Breast epithelium (tissue), 4 donors: ENCODE measurements at places on chromosomes 3 and 15. TPM values are rescaled to one million over a fixed set of nuclear protein-coding genes. Genes with fewer than 3 reads are reported as not detected.

DNA sequence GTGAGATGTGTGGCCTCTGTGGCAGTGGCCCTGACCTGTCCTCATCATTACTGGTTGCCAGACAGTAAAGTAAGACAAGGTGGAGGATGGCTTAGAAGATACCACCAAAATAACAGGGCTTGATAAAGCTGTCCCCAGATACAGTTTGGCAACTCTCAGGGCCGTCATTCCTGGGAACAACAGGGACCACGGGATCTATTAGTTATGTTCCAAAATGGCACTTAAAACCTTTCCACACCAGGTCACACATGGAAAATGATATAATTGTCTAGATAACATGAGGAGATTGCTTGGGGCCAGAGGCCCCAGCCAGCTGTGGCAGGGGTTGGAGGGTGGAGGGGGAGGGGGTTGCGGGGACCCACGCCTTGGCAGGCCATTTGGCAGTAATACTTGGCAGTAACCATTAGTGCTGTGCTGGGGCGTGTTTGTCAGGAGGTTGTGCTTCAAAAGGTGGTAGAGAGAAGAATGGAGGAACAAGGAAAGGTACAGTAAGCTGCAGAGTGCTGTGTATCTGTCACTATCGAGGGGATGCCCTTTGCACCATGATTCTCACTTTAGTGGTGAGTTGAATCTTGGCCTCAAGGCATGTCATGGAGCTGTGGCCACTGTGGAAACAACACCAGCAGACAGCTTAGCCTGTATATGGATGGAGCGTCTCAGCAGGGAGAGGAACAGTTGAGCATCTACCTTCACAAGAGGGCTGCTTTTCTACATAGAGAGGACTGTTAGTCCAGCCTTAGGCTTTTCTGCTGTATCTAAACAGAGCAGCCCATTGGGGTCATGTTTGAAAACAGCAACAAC lies 14.0 kb downstream of the PLCL2 start:
- H3K36me3 ChIP-seq = no peaks in the 10 kb centered on the region
- DNase-seq = no peak
- H3K27me3 ChIP-seq = no peaks in the 10 kb centered on the region
- no peak overlapping the region for H3K4me3 ChIP-seq
- no peaks in the 10 kb centered on the region for H3K4me1 ChIP-seq

DNA sequence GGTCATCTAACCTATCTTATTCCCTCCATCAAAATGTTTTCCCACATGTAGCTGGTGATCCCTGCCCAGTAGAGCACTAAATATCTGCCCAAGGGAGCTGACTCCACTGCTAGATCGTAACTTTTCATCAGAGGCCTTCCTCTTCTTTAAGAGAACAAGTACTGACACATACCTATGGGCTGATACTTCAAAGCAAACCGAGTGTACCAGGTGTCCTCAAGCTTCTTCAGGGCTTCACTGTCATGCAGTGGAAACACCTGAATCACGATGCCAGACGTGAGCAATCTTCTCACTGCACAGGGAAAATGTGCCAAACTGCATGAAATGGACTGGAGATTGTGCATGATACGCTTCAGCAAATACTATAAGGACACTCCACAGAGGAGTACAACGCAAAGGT lies 41.6 kb downstream of the ANO10 start:
- H3K4me1 ChIP-seq = no peaks in the 10 kb centered on the region
- DNase-seq = no peak
- H3K36me3 ChIP-seq = no peaks in the 10 kb centered on the region
- no peak overlapping the region for H3K27ac ChIP-seq
- no peak overlapping the region for H3K4me3 ChIP-seq

Gene RAB6B
- 1.8 TPM for total RNA-seq

Gene SPSB4
- total RNA-seq = not detected

- H3K4me3 ChIP-seq = no peak overlapping the region
- H3K27me3 ChIP-seq = no peaks in the 10 kb centered on the region
- no peaks in the 10 kb centered on the region for H3K36me3 ChIP-seq
- H3K4me1 ChIP-seq = no peaks in the 10 kb centered on the region
These were observed 128.3 kb downstream of the SMAD6 start for GRCh38 chr15:66830358-66830757.

Gene SLC9A9
- total RNA-seq = 6.2 TPM

DNA sequence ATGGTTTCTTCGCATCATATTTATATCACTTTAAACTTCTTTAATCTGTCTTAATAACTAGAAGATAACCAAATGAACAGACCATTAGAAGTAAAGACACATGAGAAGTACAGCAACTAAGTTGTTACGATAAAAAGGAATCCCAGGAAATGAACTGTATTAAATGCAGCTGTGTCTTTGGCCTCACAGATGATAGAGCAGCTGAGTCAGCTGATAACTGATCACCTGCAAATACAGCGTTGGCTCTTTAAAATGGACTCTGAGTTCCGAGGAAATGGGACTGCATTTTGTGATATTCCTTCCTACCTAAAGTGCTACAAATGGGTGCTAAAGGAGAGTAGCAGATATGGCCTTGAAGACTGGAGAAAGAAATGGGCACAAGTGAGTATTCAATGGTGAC lies 121.0 kb upstream of the C15orf61 start:
- H3K36me3 ChIP-seq = no peaks in the 10 kb centered on the region
- no peaks in the 10 kb centered on the region for H3K27me3 ChIP-seq
- DNase-seq = no peak
- H3K27ac ChIP-seq = no peak overlapping the region

Gene KIF9
- total RNA-seq = 10.7 TPM

- H3K4me1 ChIP-seq = peaks cover 4% of the 10 kb centered on the region
- H3K4me3 ChIP-seq = no peak overlapping the region
- no peak for DNase-seq
- H3K36me3 ChIP-seq = no peaks in the 10 kb centered on the region
- peaks cover 14% of the 10 kb centered on the region for H3K27me3 ChIP-seq
These were observed 4.3 kb downstream of the GNAT1 start for GRCh38 chr3:50195501-50196252.

Gene LMOD3
- total RNA-seq = not detected

DNA sequence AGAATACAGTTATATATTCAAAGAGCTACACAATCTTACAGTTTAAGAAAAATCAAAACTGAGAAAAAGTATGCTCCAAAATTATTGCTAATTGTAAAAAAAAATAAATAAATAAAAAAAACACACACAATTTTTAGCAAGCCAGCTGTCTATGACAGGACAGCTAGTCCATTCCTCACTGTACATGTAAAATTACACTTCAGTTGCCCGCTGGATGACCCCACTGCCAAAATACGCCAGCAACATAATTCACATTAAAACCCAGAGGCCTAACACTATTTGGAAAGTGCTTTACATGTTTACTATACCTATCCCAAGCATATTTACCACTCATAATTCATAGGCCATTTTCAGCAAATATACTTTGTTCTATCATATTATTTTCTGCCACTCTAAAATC lies 5.8 kb downstream of the MYO9A start:
- no peak overlapping the region for H3K27ac ChIP-seq
- H3K4me3 ChIP-seq = no peak overlapping the region
- H3K27me3 ChIP-seq = no peaks in the 10 kb centered on the region
- H3K4me1 ChIP-seq = no peaks in the 10 kb centered on the region
- H3K36me3 ChIP-seq = no peaks in the 10 kb centered on the region
- no peak for DNase-seq

DNA sequence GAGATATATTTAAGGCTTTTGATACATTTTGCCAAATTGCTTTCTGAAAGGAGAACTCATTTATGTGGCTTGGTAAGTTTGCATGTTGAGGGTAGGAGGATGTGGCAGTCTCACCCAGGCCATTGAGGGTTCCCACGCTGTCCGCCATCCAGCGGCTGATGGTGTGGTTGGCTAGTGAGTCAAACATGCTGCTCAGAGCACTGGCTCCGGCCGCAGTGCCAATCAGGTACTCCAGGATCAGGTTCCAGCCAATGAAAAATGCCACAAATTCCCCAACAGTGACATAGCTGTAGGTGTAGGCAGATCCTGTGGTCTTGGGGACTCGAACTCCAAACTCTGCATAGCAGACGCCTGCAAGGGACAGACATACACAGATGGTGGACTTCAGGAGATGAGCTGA lies 82.3 kb downstream of the CLDN11 start:
- no peak overlapping the region for H3K27ac ChIP-seq
- no peaks in the 10 kb centered on the region for H3K27me3 ChIP-seq

Gene SIDT1
- 3.8 TPM for total RNA-seq

GRCh38 chr3:95200384-95200783 lies 1137.5 kb downstream of the NSUN3 start:
- H3K27me3 ChIP-seq = no peaks in the 10 kb centered on the region
- no peak for DNase-seq
- H3K27ac ChIP-seq = no peak overlapping the region
- H3K4me1 ChIP-seq = no peaks in the 10 kb centered on the region

GRCh38 chr3:172749230-172749965 lies 1.1 kb upstream of the ECT2 start:
- DNase-seq = no peak
- H3K36me3 ChIP-seq = no peaks in the 10 kb centered on the region
- peak overlapping the region; percentile 72 for H3K27ac ChIP-seq
- no peaks in the 10 kb centered on the region for H3K27me3 ChIP-seq
- peak overlapping the region; percentile 65 for H3K4me3 ChIP-seq

Gene KBTBD13
- total RNA-seq = 0.15 TPM

GRCh38 chr3:53243165-53243564 lies 12.7 kb downstream of the TKT start:
- H3K4me3 ChIP-seq = no peak overlapping the region
- no peak for DNase-seq
- H3K27ac ChIP-seq = no peak overlapping the region
- no peaks in the 10 kb centered on the region for H3K27me3 ChIP-seq
- H3K4me1 ChIP-seq = no peaks in the 10 kb centered on the region

GRCh38 chr3:54917862-54918261 lies 10.0 kb downstream of the LRTM1 start:
- H3K27me3 ChIP-seq = no peaks in the 10 kb centered on the region
- H3K36me3 ChIP-seq = no peaks in the 10 kb centered on the region
- H3K4me3 ChIP-seq = no peak overlapping the region
- no peak overlapping the region for H3K27ac ChIP-seq
- H3K4me1 ChIP-seq = no peaks in the 10 kb centered on the region
- DNase-seq = no peak

DNA sequence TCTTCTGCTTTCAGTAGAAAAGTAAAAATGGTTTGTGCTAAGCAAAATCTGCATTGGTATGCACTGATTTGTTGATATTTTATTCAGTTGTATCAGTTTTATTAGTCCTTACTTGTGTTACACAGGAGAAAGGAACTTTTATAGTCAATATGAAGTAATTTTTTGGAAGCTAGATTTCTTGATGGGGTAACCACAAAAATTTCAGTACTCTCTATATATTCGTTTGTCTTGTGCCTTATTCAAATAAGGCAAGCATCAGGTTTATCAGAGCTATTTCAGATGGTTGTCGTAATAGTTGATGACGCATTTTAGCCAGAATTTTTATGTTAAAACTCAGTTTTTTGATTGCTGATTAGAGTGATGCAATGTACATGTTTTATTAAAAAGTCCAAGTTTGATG lies 50.7 kb upstream of the NIPA1 start:
- H3K36me3 ChIP-seq = no peaks in the 10 kb centered on the region
- no peak overlapping the region for H3K4me3 ChIP-seq
- no peak for DNase-seq
- no peaks in the 10 kb centered on the region for H3K27me3 ChIP-seq
- H3K27ac ChIP-seq = no peak overlapping the region

DNA sequence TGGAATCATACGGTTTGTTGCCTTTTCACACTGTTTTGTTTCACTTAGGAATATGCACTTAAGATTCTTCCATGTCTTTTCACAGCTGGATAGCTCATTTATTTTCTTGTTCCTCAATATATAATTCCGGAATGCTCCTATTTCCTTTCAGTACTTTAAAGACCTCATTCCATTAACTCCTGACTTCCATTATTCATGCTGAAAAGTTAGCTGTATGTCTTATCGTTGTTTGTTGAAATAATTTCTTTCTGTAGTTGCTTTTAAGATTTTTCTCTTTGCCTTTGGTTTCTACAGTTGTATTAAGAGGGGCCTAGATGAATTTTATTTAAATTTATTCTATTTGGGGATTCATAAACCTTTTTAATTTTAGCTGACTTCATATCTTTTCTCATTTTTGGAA lies 122.2 kb downstream of the ANXA2 start:
- H3K27me3 ChIP-seq = no peaks in the 10 kb centered on the region
- no peaks in the 10 kb centered on the region for H3K36me3 ChIP-seq
- H3K27ac ChIP-seq = no peak overlapping the region
- H3K4me1 ChIP-seq = no peaks in the 10 kb centered on the region

GRCh38 chr3:155046935-155047334 lies 33.2 kb upstream of the MME start:
- H3K4me1 ChIP-seq = no peaks in the 10 kb centered on the region
- no peaks in the 10 kb centered on the region for H3K36me3 ChIP-seq
- H3K27ac ChIP-seq = no peak overlapping the region
- DNase-seq = no peak
- no peak overlapping the region for H3K4me3 ChIP-seq
- no peaks in the 10 kb centered on the region for H3K27me3 ChIP-seq

- no peak overlapping the region for H3K4me3 ChIP-seq
- DNase-seq = no peak
- H3K27me3 ChIP-seq = no peaks in the 10 kb centered on the region
- no peaks in the 10 kb centered on the region for H3K4me1 ChIP-seq
These were observed 182.2 kb downstream of the CFAP20DC start for GRCh38 chr3:58867621-58868020.

Gene CHAC1
- 2.9 TPM for total RNA-seq

Gene SLC24A5
- total RNA-seq = not detected

- no peaks in the 10 kb centered on the region for H3K27me3 ChIP-seq
- no peak overlapping the region for H3K27ac ChIP-seq
- no peaks in the 10 kb centered on the region for H3K4me1 ChIP-seq
These were observed 37.0 kb downstream of the NPTN start for GRCh38 chr15:73596174-73596573.

Gene OIP5
- total RNA-seq = 0.44 TPM

Gene CEP19
- total RNA-seq = 2.5 TPM

- peak overlapping the region; percentile 94 for H3K4me3 ChIP-seq
- no peaks in the 10 kb centered on the region for H3K27me3 ChIP-seq
- H3K27ac ChIP-seq = peak overlapping the region; percentile 97
- H3K4me1 ChIP-seq = no peaks in the 10 kb centered on the region
- no peak for DNase-seq
- H3K36me3 ChIP-seq = no peaks in the 10 kb centered on the region
These were observed 1.4 kb downstream of the UACA start for GRCh38 chr15:70761931-70762468.
